ENCODE measurements at places on chromosomes 16 and 17.

DNA sequence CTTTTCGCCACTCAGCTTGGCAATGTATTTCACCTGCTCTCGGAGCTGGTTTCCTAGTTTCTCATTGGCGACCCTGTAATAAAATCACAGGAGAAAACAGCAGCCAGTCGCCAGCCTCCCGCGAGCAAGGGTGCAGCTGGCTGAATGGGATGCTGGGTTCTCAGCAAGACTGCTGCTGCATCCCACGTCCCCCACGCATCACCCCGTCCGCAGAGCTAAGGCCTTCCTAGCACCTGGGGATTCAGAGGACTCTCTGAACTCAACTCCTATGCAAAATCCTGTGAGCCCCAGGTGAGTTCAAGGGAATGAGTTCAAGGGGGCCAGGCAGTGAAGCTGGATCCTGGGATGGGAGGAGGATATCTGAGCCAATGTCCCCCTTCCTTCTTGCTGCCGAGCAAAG, 29.3 kb downstream of the DHX38 start:
- DNase-seq = no peak

DNA sequence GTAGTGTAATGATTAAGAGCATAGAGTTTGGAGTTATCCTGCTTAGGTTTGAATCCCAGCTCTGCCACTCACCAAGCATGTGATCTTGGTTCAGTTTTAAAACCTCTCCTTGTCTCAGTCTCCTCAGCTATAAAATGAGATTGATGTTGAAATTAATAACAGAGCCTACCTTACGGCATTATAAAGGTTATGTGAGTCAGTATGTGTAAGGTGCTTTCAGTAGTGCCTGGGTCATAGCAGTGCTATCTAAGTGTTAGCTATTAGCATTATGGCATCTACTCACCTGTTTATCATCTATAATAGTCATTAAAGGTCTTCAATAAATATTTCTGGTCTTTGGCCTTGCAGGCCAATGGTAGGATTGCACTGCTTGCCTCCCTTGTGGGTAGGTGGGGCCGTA, 53.4 kb downstream of the PRKCB start:
- no peak for DNase-seq

DNA sequence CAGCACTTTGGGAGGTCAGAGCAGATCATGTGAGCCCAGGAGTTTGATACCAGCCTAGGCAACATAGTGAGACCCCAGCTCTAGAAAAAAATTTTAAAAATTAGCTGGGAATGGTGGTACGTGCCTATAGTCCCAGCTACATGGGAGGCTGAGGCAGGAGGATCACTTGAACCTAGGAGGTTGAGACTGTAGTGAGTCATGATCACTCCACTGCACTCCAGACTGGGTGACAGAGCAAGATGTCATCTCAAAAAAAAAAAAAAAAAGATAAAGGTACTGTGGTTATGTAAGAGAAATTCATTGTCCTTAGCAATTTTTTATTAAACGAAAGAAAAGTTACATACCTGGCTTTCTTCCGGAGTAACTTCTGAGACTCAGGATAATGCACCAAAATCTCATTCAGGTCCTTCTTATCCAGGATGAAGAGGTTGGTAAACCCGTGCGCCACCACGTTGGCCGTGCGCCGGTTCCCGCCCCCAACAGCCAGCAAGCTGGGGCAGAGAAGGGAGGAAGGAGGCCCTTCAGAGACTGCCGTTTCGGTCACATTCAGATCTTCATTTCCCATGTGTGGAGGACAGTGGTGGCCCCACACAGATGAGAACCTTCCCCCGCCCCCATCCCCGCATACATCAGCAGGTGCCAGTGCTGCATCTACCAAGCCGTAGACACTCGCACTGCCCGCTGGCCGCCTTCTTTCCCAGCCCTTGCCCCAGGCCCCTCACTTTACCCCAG, 73.7 kb downstream of the CNGB1 start:
- DNase-seq = no peak

GRCh38 chr16:57992084-57992483, 8.4 kb downstream of the ZNF319 start:
- DNase-seq = no peak

- no peak for DNase-seq
These were observed 55.0 kb upstream of the GSE1 start for GRCh38 chr16:85557971-85558657.

Data from hypothalamus (tissue), 51 donors.